ENCODE measurements at places on chromosomes 7 and 10.
A peak's percentile ranks its signal among the peaks of the same experiment; 100 is the strongest.

- DNase-seq, result no peak
Observed at GRCh38 chr7:146701166-146701565, 584.6 kb downstream of the CNTNAP2 start.

DNA sequence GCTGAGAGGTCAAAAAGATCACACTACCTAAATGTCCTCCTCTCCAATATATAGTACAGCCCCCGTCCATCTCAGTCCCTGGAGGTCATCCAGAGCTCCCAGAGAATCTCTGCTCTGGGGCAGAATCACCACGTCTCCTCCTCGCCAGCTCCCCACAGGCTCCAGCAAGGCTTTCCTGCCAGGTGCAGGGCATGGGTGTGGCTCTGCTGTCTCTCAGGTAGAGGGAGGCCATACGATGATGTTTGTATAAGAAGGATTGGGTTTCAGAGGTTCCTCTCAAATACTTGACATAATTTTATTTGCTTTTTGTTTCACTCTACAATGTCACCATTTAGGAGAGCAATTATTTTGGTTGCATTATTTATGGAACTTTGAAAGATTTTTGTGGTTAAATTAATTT, 98.3 kb upstream of the PRSS58 start:
- DNase-seq, result no peak

DNA sequence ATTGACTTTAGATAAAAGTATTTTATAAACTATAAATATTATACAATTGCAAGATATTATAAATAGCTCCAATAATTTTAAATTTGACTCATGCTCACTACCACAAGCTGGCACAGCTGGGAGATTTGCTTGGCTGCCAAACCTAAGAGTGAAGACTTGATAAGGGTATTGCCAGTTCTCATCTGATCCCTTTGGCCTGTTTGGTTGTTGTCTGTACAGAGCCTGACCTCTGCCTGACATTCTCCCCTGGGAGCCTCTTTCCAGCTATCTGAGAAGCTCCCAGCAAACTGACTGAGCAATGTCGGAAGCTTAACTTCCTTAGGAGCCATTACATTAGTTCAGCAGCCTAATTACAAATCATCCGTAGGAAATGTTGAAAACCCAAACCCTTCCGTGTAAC, 10.2 kb upstream of the LMOD2 start:
- no peak for DNase-seq

DNA sequence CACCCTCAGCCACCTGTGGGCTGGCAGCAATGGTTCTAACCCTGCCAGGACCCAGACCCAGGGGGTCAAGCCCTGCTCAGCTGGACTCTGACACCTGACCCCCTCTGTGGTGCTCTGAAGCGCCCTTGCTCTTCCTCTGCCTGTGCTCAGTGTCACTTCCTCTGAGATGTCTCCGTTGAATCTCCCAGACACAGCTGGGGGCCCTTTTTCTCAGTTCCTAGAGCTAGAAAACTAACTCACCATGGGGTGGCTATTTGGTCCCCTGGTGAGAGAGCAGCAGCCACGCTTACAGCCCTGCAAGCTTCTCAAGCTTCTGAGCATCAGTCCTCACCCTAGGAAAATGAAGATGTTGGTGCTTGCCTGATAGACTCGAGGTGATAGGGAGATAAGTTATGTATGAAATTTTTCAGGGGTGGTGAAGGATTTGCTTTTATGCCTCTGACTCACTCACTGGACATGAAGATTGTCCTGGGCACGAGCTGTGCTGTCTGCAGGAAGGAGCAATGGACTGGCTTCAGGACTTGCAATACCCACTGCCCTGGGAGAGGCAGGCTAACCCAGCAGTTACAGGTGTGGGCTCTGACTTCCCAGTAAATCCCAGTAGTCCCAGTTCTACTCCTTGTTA, 29.6 kb downstream of the COL13A1 start:
- peak; percentile 32 for DNase-seq

DNA sequence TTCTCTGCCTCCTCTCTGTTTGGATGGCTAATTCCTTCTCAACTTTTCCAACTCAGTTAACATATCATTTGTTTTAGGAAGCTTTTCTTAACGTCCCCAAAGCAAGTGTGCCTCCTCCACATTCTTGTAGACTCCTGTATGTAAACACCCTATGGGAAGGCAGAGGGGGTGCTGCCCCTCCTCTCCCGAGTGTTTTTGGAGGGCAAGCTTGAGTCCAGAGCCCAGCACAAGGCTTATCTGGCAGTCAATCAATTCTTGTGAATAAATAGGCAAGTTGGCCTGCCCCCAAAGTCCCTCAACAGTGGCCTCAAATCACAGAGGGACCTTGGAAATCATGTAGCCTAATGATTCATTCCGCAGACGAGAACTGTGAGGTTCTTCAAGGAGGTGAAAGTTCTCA, 305.6 kb downstream of the RPS24 start:
- DNase-seq, result peak; percentile 1

DNA sequence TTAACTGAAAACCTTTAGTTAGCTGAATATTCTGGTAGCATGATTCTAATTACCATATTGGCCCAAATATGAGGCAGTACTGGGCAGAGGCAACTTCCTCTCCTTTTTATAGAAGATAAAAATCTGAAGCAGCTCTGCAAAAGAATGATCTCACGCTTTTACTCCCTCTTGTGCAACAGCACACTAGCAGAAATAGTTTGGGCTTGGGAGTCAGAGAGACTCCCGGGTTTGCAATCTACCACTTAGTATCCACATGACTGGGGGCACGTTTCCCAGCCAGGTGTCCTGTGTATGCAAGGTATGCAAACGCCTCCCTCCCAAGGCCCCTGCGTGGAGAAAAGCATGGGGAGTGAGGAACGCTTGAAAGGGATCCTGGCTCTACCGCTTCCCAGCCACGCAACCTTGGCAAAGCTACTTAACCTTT, 47.2 kb upstream of the RHEB start:
- DNase-seq, result peak; percentile 57

DNA sequence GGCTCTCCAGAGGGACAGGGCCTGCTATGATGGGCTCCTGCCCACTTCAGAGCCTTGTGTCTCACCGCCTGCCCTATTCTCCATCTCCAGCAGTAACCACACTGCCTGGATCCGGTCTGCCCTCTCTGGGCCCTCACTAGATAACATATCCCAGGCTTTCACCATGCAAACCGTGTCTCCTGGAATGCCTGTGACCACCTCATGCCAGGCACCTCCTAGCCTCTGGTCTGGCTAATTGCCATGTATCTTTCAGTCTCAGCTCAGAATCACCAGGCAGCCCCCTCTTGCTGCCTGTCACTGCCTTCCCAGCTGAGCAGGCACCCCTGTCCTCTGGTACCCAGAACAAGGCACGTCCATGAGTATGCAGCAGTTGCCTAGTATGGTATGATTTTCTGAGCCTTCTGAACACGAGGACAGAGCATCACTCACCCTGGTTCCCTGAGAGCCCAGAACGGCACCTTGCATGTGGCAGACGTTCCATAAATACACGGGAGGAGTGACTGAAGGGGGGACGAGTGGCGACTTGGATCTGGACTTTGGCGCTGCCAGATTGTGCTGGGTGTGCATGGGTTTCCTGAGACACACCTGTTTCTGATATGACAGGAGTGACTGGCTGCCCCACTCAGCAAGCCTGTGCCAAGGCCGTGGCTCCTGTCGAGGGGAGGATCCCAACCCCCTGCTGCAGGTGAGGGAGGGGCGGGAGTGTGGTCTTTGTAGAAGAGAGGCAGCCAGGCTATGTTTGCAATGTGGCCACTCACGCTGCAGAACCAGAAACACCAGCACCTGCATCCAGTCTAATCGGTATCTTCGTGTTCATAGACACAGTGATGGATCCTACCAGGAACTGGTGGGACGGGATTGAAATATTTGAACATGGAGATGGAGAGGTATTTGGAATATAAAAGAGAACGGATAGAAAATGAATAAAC, 95.2 kb downstream of the VOPP1 start:
- DNase-seq, result no peak

DNA sequence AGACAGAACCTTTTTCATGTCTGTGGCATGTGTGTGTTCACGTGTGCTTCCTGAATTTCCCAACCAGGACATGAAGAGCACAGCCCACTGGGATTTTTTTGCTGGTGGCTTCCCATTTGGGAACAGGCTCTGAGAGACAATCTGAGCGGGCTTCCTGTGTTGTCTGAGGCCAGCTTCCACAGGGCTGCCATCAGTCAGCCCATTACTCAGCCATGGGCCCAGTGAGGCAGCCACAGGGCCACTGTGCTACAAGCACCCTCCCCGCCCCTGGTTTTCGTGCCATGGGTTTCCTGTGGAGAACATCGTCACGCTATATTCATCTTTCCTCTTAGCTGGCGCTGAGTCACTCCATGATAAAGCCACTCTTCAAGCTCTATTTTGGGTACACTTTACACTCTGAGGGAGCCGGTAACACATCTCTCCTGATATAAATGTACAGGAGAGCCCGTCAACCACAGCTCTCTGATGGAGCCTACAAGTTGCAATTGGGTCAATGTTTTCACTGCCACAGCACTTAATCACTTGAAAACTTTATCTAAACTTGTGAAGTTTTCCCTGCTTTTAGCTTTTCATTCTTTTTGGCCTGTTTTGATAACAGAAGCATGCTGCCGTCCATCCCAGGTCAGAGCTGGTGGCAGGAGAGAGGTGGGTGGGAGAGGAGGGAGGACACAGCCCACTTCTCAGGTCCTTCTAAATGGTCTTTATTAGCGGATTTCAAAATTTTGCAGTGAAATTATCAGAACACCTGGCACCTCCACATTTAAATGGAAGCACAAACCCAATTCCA, 96.9 kb downstream of the HIPK2 start:
- peak; percentile 84 for DNase-seq

GRCh38 chr10:14312014-14312413, 18.7 kb downstream of the FRMD4A start:
- DNase-seq, result no peak

GRCh38 chr7:27101957-27102580, 414 bp downstream of the HOXA2 start:
- DNase-seq, result no peak

- DNase-seq, result no peak
Observed at GRCh38 chr7:92868683-92869293, 32.4 kb upstream of the CDK6 start.

GRCh38 chr10:114495303-114495702, 91.0 kb upstream of the AFAP1L2 start:
- DNase-seq, result no peak

- DNase-seq, result no peak
Observed at GRCh38 chr7:152312316-152312715, 123.5 kb downstream of the KMT2C start.

GRCh38 chr10:13656337-13657100, 69.8 kb downstream of the PRPF18 start:
- DNase-seq, result no peak

DNA sequence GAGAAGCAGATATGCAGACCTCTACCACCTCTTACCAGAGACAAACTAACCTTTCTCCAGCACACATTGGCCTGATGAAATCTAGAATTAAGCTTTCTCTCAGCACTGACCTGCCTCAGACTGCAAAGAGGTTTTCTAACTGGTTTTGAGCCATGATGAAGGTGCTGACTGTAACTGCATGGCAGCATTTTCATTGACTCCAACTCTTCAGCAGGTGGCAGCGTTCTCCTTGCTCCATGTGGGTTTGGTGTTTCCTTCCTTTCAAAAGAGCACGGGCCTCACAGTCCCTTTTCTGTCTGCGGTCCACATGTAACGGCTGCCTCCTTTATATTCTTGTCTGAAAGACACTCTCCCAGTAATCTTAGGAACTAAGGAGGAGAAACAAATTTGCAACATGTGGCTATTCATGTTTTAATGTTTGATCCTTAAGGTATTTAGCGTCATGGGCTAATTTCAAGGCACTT, 12.6 kb downstream of the KLLN start:
- peak; percentile 54 for DNase-seq

- DNase-seq, result no peak
Observed at GRCh38 chr7:80537091-80537490, 25.2 kb upstream of the GNAT3 start.

DNA sequence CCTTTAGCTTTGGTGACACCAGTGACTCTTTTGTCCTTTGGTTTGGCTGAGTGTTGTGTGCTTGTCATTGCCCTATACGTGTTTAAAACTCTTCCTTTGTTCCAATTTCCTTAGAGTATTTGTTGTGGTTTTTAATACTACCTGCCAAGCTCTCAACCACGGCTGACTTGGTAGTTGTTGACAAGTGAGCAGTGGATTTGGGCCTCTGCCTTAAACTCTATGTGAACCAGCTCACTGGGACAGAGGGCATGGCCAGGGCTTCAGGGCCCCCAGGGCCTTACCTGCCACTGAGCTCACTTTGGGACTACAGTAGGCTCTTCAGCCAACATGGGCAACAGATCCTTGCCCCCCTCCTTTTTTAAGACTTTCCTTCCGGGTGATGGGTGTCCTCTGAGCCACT, 9.6 kb upstream of the DMBT1 start:
- DNase-seq, result no peak

- no peak for DNase-seq
Observed at GRCh38 chr10:129233351-129234148, 233.5 kb upstream of the MGMT start.

DNA sequence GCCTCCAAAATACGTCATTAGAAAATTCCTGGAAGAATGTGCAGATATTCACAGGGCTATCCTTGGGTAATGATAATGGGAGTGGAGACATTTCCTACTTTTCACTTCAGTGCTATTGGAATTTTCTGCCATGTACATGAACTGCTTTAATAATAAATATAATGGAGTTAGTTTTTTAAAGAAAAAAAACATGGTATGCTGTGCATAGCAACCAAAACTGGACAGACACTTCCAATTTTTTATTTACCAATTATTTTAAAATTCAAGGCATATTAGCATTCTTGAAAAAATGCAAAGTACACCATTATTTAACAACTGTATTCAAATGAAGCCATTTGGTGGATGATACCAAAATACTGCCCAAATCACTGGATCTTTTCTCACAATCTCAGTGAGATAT, 3.3 kb downstream of the XRCC2 start:
- no peak for DNase-seq

- DNase-seq, result no peak
Observed at GRCh38 chr7:34157137-34157536, 251.8 kb downstream of the BMPER start.

DNA sequence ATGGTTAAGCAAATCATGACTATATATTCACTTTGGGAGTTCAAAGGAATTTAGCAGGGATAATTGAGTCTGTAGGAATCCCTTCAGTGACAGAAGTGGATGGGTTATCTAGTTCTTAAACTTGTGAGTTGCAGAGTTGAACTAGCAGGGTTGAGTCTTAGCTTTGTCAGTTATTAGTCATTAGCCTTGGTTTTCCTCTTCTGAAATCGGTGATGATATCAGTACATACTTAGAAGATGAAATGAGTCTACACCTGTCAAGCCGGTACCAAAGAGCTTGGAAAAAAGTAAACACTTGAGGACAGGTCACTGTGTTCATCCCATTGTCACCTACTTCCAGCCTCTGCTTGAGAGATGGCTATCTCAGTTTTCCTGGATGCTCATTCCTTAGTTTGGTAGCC, 73.5 kb downstream of the BUB3 start:
- DNase-seq, result no peak

- DNase-seq, result no peak
Observed at GRCh38 chr7:96589038-96589437, 120.6 kb downstream of the SEM1 start.

Data from AG08396 (cell line).